ENCODE measurements at places on chromosomes 7 and 10. TPM values are rescaled to one million over a fixed set of nuclear protein-coding genes. Genes with fewer than 3 reads are reported as not detected.
A peak's percentile ranks its signal among the peaks of the same experiment; 100 is the strongest.

GRCh38 chr7:144513334-144513733 lies 109.8 kb upstream of the NOBOX start:
- DNase-seq: no peak

GRCh38 chr10:112471878-112472487 lies 25.0 kb downstream of the VTI1A start:
- peak; percentile 60 for DNase-seq

GRCh38 chr7:5472432-5473315 lies 49.0 kb upstream of the TNRC18 start:
- no peak for DNase-seq

DNA sequence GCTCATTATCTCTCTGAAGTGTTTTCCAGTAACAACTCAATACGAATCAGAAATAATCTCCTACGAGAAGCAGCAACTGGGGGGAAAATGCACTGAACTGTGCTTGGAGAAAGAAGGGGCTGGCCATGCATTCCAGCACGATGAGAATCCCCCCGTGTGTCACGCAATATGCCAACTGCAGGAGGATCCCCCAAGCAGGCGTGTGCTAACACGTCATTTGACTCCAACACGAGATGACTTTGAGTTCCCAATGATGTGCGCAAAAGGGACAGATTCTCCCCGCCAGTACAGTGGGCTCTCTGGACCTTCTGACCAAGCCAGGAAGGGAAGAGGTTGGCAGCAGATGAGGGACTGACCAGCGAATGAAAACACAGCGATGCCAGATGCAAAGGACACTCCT lies 105.5 kb downstream of the KCNMA1 start:
- DNase-seq: no peak

- no peak for DNase-seq
These were observed 24.4 kb downstream of the LDB3 start for GRCh38 chr10:86692664-86693063.

DNA sequence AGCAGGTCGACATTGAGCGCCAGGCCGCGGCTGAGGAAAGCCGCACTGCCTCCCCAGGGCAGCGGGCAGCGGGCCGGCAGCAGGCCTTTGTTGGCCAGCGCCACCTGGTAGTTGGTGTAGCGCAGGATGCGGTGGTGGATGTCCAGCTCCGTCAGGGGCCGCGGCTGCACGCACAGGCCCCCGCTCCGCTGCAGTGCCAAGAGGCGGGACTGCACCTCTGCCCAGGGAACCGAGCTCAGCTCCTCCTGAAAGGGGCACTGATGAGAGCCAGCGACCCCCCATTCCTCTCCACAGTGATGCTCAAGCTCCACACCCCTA lies 5.2 kb downstream of the ATG9B start:
- no peak for DNase-seq

GRCh38 chr10:46079831-46080585 lies 33.9 kb upstream of the MSMB start:
- DNase-seq: no peak

- DNase-seq: no peak
These were observed 13.2 kb downstream of the HDAC9 start for GRCh38 chr7:18508443-18509427.

DNA sequence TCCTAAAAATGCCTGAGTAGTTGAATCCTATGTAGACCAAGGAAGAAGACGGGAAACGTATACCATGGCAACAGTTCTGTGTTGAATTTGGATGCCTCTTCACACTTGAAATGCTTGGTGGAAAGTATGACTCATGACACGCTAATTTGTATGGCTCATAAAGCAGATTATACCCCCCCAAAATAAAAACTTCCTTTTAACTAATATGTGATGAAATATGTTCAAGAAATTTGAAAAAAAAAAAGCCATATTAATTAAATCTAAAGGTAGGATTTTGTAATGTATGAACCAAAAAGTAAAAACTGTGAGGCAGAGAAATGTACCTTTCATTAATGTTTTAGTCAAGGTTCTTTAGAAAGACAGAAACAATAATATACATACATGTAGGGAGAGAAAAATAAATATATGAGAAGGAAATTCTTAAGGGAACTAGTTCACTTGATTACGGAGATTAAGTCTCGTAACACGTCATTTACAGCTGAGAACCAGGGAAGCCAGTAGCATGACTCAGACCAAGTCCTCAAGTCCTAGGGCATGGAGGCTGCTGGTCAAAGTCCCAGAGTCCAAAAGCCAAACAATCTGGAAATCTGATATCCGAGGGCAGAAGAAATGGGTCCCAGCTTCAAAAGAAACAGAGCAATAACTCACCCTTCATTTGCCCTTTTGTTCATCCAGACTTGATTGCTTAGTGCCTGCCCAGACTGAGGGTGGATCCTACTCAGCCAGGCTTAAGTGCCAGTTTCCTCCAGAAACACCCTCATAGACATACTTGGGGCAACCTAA lies 485.1 kb downstream of the SEMA3D start:
- no peak for DNase-seq

DNA sequence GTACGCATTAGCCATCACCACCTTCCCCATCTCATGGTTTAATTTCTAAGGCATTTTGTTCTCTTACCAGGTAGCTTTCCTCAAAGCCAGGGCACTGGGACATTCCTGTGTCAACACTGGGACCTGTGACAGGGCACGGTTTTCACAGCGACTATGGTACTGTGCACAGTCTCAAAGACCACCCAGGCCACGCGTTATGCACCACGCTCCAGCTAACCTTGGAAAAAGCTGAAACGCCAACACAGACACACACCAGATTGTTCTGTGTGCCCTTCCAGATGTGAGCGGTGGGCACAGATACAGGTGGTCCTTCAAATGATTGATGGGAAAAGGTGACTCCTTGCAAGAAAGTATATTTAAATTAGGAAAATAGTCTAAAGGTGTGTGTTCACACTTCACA lies 337.3 kb downstream of the WDR37 start:
- no peak for DNase-seq

DNA sequence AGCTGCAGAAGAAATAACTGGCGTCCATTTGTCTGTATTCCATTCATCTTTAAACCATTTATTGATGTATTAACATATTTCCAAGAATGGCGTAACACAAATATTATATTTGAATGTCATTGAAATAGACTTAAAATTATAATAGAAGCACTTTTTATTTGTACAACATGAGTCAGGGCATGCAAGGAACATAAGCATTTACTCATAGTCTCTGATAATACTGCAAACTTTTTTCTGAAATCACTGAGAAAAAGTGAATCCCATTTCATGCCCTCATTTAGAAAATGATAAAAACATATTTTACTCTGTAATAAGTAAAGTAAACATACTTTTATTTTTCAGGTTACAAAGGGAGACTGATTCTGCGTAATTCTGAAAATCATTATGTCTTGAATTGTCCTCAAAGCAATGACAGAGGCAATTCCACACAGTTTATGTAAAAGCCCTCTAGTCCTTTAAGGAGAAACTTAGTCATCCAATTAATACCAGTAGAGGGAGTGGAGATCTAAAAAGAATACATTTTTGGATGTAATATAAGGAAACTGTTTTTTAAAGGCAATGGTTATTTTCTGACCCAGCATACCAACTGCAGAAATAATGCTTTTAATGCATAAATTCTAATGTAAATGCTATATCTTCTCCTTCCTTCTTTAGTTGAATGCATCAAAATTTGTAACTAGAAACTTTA lies 58.1 kb downstream of the AGMO start:
- no peak for DNase-seq

GRCh38 chr10:61342858-61343572 lies 110.2 kb downstream of the TMEM26 start:
- DNase-seq: no peak

DNA sequence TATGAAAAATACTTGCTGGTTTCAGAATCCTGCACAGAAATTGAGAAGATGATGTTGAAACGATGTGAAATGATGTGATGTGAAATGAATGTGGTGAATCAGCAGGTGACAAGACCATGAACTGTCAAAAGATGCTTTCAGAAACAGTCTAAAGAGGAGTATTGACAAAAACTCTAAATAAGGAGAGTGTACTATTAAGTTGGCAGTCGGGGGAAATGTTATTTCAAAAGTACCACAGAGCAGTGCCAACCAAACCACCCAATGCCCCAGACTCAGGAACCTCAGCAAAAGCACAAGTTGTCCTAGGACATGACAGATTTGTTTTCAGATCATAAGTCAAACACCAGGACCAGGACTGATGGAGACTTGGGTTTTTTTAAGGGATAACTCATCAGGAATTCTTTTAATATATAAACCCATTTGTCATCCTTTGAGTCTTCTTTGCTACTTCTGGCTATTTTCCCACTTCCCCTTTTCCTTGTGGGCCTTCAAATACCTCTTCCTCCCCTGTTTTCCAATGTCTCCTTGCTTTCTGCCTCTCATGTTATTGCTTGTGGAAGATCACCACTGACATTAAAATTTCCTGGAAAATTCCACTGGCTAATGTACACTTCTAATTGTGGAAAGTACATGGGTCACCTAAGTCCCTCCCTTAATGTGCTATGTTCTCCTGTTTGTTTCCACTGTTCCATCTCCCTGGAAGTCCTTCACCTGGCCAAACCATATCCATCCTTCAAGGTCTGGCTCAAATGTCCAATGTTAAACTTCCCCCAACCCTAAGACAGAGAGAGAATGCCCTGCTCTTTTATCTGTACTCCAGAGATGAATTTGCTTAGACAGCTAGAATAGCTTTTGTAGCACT lies 10.2 kb upstream of the PPP1R3C start:
- DNase-seq: no peak

DNA sequence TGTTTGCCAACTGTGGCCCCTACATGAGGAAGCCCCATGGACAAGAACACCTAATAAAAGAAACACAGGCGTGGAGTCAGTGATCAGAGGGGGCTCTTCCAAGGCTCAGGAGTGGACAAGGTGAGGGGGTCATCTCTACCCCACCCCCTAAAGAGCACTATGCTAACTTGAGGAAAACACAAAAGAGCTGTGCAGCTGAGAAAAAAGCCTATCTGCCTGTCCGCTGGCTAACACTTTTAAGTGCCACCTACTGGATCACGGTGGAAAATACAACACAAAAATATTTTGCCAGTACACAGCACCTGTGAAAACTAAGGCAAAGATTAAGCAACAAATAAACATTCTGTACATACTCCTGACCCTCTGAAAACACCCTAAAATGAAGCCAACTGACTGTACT lies 53.1 kb upstream of the COBL start:
- peak; percentile 56 for DNase-seq

DNA sequence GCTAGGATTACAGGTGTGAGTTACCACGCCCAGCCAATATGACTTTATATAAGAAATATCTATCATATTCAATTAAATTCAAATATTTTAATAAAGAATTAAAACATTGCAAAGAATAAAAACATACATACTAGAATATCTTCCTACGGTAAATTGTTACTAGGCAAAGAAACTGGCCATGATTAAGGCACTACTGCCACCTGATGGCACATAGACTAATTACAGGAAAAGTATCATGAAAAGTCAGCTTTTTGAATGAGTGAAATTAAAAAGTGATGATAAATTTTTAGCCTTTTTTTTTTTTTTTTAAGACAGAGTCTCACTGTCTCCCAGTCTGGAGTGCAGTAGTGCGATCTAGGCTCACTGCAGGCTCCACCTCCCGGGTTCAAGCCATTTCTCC lies 30.9 kb downstream of the MRPS33 start:
- DNase-seq: no peak

DNA sequence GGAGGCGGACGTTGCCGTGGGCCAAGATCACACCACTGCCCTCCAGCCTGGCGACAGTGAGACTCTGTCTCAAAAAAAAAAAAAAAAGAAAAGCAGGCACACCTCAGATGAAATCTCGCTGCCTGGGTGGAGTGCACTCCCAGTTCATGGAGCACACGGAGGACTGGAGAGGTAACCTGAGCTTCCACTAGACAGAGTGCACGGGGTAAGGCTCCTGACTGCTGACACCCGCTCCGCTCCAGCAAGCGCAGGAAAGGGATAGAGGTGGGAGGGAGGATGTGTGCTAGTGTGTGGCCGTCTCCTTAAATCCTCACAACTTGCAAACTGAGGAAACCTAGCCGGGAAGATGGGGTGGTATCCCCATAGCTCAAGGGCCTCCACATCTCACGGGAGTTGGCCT lies 50.8 kb downstream of the FAM53B start:
- no peak for DNase-seq

DNA sequence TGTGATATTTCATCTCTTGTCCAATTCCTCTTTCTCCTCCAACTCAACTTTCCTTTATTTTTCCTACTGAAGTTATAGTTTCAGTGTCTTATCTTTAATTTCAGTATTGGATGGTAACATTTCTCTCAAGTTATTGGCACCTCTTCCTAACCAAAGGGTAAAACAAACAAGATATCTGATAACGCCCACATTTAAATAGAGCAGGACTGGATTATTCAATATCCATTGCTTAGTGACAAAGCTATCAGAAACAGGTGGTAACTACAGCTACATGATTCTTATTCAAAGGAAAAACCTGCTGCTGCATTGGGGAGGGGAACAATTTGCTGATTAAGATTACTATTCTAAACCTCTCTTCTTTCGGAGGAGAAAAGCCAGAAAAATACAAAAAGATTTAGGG lies 87.8 kb downstream of the TAF3 start:
- no peak for DNase-seq

- DNase-seq: no peak
These were observed 53.0 kb upstream of the HGF start for GRCh38 chr7:81822811-81823210.

- DNase-seq: no peak
These were observed 23.1 kb downstream of the PAPOLB start for GRCh38 chr7:4838626-4839334.

DNA sequence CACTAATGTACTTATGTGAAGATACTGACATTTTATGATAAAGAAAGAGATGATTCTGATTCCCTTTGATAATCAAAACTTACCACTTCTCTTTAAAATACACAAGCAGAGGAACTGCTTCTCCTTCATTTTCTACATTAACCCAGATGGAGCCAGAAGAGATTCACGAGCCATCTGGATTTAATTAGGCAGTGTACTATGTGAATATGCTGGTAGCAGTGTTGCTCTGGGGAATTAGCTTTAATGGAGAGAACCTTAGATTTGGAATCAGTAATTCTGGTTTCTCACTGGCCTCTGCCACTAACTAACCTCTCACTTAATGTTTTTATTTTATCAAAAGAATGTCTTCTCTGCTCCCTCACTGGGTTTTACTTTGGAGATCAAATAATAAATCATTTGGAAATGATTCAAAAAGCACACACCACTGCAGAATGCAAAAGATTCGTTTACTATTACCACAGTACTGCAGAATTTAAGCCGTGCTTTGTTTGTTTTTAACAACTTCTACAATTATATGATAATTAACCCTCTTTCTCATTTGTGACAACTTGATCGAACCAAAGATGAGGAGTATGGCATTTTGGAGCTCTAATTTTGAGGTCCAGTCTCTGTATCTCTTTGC lies 77.5 kb upstream of the PHYHIPL start:
- no peak for DNase-seq

The GFRA1 gene
- not detected for total RNA-seq

The MINDY4 gene
- 1.2 TPM for total RNA-seq

The SHOC2 gene
- total RNA-seq: 38.3 TPM

The AUTS2 gene
- 2.1 TPM for total RNA-seq
